ENCODE measurements at places on chromosomes 3 and 15.

- DNase-seq, result no peak
These were observed 16.1 kb downstream of the CLEC3B start for GRCh38 chr3:45042162-45042561.

DNA sequence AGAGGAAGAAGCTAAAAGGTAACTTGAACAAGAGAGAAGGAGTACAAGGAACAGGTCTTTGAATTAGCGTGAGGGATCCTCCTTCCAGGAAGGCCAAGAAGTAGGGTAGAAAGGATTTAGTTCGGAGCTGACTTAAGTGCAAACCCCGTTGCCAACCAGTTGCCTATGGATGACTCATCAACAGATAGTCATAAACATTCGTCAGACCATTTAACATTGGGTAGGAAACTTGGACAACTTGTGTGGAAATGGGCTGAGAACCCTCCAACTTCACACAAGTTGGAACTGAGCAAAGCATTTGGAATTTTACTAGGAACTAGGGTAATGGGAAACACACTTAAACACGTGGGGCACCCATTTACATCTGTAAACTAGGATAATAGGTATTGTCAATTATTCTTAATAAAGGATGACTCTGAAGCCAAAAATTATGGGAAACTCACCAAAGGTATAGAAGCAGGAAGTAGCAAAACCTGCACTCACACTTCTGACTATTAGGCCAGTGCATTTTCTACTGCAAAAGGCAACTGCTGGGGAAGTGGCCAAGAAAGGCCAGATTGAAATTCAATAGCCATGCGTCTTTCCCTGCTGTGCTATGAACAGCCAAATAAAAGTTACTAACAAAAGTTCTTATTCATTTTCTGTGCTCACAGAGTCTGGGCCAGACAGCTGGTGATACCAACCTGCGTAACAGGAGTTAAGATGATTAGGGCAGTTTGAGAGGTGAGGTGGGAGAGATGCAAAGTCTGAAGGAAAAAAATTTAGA, 174.5 kb upstream of the TMC3 start:
- no peak for DNase-seq

DNA sequence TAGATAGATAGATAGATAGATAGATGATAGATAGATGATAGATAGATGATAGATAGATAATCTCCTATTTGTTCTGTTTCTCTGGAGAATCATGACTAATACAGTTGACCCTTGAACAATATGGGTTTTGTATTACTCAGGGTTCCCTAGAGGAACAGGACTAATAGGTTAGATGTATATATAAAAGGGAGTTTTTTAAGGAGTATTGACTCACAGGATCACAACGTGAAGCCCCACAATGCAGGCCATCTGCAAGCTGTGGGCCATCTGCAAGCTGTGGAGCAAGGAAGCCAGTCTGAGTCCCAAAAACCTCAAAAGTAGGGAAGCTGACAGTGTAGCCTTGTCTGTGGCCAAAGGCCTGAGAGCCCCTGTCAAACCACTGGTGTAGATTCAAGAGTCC, 67.6 kb downstream of the PYDC2 start:
- no peak for DNase-seq

GRCh38 chr15:58269455-58270414, 131.6 kb downstream of the AQP9 start:
- no peak for DNase-seq

GRCh38 chr3:176293276-176293675, 904.0 kb downstream of the TBL1XR1 start:
- no peak for DNase-seq

GRCh38 chr15:66253418-66254088, at the start of gene MEGF11:
Gene MEGF11 (minus strand): TSS chr15:66253750. CDS start chr15:66128403, 125,347 bp downstream.
- DNase-seq, result no peak

GRCh38 chr3:187544326-187544725, 125.9 kb downstream of the SST start:
- DNase-seq, result no peak

DNA sequence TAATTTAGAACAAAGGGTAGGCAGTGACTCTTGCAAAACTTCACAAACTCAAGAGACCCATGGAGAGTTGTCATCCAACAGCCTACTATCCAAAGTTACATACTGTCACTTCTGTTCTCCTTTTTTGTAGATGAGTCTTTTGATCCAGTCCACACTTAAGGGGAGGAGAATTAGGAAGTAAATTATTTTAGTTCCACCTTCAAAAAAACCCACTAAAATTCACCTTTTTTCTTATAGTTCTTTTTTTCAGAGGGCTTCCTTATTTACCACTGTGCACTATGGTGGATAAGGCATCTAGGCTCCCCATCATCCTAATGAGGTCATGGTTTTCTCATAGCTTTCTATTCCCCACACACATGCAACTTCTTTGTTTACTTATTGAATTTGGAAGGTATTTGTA, 8.6 kb upstream of the TCAIM start:
- no peak for DNase-seq

DNA sequence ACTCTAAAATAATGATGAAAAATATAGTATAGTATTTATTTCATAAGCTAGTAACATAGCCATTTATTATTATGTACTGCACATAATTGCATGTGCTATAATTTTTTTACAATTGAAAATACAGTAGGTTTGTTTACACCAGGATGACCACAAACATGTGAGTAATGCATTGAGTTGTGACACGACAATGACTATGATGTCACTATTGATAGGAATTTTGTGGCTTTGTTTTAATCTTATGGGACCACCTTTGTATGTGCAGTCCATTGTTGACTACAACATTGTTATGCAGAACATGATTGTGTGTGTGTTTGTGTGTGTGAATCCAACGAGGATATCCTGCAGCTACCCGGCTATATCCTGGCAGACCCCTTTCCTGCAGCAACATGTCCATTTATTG, 372.2 kb upstream of the MCTP2 start:
- DNase-seq, result no peak

DNA sequence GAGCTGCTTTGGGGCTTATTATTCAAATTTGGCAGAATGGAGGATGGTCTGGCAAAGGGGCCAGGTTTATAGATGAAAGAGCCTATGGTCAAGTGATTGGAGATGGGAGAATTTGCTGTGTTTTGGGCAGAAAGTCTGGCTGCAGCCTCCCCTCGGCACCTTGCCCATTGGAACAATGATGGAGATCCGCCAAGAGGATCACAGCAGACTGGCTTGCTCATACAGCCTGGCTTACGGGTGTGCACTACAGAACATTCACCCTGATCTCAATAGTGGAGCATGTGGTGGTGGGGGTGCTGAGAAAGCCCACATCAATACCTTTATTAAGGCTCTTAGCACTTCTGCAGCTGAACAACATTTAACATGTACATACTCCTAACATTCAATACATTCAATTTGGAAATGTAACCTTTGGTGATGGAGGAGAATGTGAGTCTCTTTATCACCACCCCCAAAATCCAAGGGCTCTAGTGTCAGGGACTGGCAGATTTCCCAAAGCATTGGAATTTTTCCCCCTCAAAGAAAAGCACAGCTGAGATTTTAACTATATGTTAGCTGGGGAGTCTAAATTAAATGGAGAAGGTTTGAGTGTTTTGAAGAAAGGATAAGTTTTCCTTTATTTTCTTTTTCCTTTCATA, 118.4 kb upstream of the TMC3 start:
- no peak for DNase-seq

DNA sequence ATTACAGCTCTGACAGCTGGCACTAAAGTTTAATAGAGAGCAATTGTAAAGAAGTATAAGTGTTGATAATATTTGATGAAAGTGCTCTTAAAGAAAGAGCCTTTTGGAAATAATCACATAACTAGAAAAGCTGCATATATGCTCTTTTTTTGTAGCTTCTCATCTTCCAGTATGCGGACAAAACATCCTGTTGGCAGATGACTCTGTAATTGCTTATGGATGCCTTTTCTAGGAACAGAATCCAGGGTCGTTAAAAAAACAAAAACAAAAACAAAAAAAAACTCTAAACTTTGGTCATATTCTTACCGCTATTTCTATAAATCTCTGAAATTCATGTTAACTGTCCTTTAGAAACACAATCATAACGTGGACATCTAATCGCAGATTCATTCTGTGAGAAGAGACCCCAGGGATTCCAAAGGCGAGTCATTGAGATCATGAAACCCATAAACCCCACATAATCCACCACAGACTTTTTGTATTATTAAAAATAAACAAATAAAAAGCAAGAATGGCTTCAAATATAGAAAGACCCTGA, 109.8 kb downstream of the EPHA3 start:
- DNase-seq, result no peak

- no peak for DNase-seq
These were observed 6.7 kb downstream of the FOXB1 start for GRCh38 chr15:60010858-60011257.

DNA sequence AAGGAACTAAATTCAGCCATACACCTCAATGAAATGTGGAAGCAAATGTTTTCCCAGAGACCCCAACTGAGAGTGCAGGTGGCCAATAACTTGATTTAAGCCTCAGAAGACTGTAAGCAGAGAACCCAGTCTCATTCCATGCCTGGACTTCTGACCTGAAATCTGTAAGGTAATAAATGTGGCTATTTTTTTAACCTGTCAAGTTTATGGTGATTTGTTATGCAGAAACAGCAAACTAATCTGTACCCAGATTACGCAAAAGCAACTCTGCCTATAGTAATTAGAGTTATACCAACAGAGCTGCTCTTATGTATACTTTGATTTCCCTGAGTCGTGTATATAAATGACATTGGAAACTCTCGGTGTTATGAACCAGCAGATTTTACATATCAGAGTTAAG, 534.0 kb upstream of the NAALADL2 start:
- no peak for DNase-seq

GRCh38 chr3:105959851-105960250, 91.0 kb upstream of the CBLB start:
- no peak for DNase-seq

DNA sequence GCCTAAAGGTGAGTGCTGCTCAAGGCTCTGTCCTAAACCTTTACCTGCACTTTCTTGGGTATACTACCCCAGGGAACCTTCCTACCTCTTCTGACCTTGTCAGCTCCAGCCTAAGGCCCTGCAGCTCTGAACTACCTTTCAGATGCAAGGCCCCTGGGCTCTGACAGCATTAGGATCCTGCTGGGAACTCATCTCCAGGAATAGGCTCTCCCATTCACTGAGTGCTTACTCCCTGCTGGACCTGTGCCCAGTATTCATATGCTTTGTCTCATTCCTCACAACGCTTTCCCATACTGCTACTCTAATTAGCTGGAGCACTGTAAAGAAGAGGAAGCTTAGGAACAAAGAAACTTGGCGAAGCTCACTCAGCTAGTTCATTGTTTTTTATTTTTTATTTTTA, 53.8 kb upstream of the RAB6B start:
- DNase-seq, result no peak

DNA sequence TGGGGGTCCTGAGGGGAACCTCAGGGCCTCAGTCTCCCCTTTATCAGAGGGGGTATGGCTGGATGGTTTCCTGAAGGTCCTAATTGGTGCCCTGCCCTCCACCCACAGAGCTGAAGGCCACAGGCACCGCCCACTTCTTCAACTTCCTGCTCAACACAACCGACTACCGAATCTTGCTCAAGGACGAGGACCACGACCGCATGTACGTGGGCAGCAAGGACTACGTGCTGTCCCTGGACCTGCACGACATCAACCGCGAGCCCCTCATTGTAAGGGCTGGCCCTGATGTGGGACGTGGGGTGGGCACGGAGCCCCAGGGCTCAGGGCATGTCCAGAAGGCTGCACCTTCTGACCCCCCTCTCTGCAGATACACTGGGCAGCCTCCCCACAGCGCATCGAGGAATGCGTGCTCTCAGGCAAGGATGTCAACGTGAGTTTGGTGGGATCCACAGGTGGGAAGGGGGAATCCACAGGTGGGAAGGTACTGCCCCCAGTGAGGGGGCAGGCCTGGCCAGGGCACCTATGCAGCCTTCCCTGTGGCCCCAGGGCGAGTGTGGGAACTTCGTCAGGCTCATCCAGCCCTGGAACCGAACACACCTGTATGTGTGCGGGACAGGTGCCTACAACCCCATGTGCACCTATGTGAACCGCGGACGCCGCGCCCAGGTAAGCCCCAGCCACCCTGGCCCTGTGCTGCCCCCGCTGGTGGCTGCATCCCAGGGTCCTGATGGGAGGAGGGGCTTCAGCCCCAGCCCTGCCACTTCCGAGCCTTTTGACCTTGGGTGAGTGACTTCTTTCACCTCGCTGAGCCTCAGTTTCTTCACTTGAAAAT, 17.5 kb upstream of the GNAT1 start:
- no peak for DNase-seq

DNA sequence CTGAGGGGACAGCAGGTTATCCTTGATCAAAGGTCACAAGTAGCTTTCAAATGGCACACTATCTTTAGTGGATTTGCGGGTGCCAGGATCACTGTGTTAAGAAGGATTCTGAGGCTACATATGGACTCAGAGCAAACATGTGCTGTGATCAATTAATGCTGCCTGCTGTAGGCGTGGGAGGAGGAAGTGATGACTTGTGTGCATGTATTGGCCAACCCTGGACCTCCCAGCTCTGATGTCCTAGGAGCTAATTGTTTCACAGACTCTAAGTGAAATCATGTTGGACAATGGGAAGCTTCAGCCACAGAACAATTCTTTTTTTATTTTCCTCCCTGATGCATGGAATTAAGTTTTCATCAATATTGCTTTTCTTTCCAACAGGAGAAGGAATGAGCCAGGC, 24.4 kb downstream of the FAH start:
- no peak for DNase-seq

DNA sequence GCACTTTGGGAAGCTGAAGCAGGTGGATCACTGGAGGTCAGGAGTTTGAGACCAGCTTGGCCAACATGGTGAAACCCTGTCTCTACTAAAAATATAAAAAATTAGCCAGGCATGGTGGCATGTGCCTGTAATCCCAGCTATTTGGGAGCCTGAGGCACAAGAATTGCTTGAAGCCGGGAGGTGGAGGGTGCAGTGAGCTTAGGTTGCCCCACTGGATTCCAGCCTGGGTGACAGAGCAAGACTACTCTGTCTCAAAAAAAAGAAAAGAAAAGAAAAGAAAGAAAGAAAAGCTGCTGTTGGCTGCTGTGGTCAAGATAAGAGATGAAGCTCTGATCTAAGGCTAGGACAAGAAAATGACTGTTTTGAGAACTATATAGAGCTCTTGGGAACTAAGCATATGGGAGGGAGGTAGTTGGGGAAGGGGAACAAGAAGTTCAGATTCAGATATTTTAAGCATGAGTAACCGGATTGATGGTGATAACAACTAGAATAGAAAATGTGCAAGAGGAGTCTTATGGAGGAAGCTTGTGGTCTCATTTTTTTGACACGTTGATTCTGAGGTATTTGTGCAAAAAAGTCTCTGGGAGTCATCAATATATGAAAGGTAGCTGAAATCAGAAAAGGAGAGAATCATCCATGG, 25.7 kb downstream of the DNAH12 start:
- DNase-seq, result no peak

DNA sequence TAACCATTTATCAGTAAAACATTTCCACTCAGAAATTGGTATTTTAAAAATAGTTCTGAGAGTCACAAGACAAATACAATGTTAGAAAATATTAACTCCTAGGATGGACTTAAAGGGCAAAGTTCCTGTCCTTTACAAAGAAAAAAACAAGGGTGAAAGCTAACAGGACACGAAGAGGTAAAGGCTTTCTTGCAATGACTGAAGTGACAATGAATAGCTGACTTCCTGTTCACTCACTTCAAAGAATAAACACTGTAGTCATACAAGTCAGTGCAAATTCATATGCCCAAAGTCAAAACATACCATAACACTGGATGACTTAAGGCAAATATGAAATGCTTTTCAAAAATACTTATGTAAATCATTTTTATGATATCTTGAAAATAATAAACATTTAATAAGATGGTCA, 1389.8 kb upstream of the ALCAM start:
- DNase-seq, result no peak

- no peak for DNase-seq
These were observed 3.7 kb downstream of the SSR3 start for GRCh38 chr3:156551261-156551660.
